ENCODE measurements at places on chromosomes 11 and 22.
A peak's percentile ranks its signal among the peaks of the same experiment; 100 is the strongest.

GRCh38 chr11:86748296-86748695 is 52.0 kb upstream of the PRSS23 start:
- DNase-seq: peak; percentile 75

GRCh38 chr11:131242476-131243000 is 127.9 kb upstream of the NTM start:
- no peak for DNase-seq

- DNase-seq: no peak
These were observed 558.6 kb downstream of the NTM start for GRCh38 chr11:131928992-131929391.

DNA sequence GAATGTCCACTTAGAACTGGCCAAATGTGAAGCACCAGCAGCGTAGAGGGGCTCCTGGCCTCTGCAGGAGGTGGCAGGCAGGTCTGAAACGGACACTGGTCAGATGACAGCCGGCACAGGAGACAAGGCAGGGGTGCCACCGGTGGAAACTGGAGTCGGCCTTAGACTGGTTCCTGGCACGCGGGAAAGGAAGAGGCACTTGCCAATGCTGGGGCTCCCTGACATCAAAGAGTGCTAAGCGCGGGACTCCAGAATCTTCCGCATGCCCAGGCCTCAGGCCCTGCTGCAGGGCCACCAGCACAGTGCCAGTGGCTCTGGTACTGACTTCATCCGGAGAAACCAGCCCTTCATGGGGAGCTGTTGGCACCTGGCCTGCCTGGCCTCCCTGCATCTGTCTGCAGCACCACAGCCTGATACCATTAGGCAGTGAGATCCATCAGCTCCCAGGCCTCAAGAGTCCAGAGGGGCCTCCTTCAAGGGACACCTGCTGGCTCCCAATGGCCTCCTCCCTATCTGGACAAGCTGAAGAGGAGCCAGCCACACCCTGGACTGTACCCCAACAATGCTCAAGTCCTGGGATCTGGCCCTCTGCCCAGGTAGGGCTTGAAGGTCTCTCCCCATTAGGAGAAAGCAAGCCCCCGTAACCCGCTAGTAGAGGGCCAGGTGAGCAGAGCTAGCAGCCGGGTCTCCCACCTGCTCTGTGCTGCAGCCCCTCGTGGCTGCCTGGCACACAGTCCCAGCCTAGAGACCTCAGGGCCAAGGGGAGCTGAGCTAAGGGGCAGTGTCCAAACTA is 29.7 kb upstream of the GNB1L start:
- DNase-seq: no peak

DNA sequence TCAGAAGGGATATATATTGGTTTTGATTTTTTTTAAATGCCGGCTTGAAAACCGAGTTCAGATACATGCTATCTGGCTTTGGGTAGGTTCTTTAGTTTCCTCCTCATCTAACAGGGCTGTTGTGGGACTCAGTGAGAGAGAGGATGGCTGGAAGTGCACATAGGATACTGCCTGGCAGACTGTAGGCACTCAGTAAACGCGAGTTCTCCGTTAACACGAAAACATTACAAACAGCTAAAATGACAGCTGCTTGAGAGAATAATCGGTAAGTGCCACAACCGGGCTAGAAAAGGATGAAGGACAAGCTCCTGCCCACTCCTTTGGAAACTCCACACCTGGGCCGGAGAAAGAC is 369 bp downstream of the XRRA1 start:
- DNase-seq: peak; percentile 23
